ENCODE measurements at places on chromosomes 4 and X.

DNA sequence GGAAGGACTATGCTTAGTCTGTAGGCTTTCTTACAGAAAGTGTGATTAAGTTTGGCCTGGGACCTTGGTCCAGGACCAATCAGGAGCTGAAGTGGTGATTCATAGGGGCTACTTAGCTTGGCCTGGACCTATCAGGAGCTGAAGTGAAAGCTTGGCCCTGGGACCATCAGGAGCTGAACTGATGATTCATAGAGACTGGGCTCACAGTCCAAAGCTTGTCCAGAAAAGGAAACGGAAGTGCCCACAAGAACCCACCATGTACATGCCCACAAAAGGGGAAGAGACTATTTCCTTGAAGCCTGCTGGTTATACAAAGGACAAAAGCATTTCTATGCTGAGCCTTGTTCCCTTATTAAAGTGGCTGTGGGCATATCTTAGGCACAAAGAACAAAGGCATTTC lies 12.6 kb downstream of the TENT5D start:
- no peak for DNase-seq

DNA sequence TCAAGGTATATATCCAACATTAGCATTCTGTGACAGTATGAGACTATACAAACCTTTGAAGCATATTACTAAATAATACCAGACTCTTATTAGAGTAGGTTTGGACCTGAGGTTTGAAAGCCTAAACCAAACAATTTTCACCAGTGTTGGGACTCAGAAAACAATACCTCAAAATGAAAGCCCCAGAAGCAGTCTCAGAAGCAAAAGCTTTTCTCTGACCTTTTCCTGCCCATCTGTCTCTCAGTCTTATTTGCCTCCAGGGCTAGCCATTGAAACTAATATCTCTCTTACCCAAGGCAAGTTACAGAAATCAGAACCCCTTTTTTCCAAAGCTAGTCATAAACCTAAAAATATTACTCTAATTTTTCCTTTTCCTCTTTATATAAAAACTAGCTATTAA lies 163.3 kb downstream of the PTCHD1 start:
- DNase-seq: no peak

GRCh38 chr4:26083987-26084386 lies 170.0 kb downstream of the SMIM20 start:
- DNase-seq: no peak

GRCh38 chr4:55608591-55608990 lies 16.5 kb upstream of the PDCL2 start:
- DNase-seq: no peak

DNA sequence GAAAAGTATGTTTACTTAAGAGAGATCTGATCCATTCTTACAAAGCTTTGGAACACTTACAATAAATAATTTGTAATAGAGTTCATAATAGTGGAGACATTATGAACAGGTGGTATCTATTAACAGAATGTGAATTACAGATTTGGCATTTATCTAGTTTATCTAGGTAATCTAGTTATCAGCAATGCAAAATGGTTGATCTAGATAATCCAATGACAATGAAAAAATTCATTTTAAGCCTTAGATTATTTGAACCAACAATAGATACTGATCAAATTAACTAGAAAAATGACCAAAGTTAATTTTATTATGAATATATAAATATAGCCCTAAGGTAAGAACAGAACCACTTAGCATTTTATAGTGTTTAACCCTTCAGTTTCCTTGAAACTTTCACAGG lies 10.4 kb upstream of the NSUN7 start:
- DNase-seq: no peak

- DNase-seq: no peak
These were observed 354.1 kb downstream of the CHIC1 start for GRCh38 chrX:73916931-73917667.

- no peak for DNase-seq
These were observed 59.3 kb upstream of the UBQLN2 start for GRCh38 chrX:56503941-56504673.

DNA sequence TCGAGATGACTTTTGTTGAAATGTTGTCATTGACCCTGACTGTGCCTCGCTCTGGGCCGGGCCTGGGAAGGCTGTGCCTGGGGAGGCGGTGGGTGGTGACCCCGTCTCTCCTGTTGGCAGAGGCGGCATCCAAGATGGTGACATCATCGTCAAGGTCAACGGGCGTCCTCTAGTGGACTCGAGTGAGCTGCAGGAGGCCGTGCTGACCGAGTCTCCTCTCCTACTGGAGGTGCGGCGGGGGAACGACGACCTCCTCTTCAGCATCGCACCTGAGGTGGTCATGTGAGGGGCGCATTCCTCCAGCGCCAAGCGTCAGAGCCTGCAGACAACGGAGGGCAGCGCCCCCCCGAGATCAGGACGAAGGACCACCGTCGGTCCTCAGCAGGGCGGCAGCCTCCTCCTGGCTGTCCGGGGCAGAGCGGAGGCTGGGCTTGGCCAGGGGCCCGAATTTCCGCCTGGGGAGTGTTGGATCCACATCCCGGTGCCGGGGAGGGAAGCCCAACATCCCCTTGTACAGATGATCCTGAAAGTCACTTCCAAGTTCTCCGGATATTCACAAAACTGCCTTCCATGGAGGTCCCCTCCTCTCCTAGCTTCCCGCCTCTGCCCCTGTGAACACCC lies 36.4 kb downstream of the HTRA3 start:
- DNase-seq: no peak

GRCh38 chrX:149275836-149276235 lies 229.3 kb downstream of the IDS start:
- no peak for DNase-seq

GRCh38 chrX:14590693-14591424 lies 61.5 kb downstream of the GLRA2 start:
- DNase-seq: no peak

DNA sequence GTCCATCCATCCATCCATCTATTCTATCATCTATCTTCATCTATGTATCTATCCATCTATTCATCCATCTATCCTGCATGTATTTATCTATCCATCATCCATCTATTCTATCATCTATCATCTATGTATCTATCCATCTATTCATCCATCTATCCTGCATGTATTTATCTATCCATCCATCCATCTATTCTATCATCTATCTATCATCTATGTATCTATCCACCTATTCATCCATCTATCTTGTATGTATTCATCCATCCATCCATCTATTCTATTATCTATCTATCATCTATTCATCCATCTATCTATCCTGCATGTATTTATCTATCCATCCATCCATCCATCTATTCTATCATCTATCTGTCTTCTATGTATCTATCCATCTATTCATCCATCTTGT lies 65.9 kb upstream of the PPP2R3B start:
- DNase-seq: no peak

GRCh38 chr4:187149229-187149945 lies 425.7 kb upstream of the FAT1 start:
- DNase-seq: no peak

DNA sequence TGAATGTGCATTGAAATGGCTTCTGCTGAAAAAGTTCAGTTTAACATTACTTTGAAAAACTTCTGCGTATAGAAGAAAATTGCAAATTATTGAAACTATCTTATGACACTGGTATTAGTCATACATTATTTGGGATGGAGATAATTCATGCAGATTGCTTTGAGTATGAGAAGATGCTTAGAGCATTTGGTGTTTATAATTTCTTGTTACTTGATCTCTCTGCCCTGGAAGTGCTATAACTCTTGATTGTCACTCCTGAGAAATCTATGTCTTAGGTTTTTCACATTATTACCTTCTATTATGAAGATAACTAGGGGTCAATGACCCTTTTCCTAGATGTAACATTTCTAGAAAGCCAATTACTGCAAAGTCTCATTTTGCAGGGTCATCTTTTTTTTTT lies 36.4 kb downstream of the TMEM131L start:
- no peak for DNase-seq

- no peak for DNase-seq
These were observed 1.0 kb upstream of the DAPP1 start for GRCh38 chr4:99815597-99816011.

DNA sequence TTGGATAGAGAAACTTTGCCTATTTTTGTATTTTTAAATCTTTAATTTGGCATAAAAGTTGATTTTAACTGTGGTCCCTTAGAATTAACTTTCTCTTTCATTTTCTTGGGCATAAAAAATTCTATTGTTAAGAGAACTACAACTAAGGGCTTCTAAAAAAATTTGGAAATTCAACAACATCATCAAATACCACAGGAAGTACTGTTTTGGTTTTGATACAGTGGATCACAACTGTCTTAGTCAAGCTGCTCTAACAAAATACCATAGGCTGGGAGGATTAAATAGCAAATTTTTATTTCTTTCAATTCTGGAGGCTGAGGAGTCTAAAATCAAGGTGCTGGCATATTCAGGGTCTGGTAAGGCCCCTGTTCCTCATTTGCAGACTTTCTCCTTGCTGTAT lies 19.9 kb upstream of the NPFFR2 start:
- no peak for DNase-seq

DNA sequence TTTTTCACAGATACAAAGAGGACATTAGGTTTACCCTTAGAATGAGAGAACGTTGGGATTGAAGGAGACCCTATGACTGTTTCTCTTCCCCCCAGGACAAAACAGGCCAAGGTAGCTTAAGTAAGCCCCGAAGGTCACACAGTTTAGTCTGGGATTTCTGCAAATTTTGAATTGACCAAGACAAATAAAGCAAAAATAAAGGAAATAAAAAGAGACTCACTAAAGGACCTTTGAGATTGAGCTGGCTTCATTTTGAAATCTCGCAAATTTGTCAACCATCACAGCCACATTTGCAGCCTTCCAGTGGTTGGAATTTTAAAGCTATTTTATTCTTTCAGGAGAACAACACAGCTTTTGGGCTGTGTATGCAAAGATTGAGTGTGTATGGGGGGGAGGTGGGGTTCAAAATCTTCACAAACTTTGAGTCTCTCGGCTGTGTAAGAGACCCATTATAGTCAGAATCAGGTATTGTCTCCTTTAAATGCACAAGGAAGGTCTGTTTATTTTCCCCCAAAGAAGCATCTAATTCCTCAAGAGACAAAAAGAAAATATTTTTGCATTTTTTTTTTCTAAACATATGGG lies 4.2 kb downstream of the TMSB4X start:
- no peak for DNase-seq

- DNase-seq: no peak
These were observed 408 bp downstream of the TET2 start for GRCh38 chr4:105147016-105147552.

DNA sequence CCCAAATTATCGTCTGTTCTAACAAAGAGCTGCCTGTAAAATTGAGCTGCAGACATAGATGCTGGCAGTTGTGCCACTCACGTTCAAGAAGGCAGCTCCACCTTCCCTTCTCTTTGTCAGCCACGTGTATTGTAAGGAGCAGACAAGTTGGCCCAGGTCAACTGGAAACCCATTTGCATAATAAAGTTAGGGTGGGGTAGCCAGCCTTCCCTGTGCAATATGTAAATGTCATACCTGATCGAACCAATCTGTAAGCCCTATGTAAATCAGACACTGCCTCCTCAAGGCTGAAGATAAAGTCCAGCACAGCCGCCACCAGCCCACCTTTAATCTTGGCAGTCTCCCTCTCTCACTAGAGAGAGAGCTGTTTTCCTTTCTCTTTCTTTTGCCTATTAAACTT lies 117.2 kb downstream of the TMEM144 start:
- no peak for DNase-seq

DNA sequence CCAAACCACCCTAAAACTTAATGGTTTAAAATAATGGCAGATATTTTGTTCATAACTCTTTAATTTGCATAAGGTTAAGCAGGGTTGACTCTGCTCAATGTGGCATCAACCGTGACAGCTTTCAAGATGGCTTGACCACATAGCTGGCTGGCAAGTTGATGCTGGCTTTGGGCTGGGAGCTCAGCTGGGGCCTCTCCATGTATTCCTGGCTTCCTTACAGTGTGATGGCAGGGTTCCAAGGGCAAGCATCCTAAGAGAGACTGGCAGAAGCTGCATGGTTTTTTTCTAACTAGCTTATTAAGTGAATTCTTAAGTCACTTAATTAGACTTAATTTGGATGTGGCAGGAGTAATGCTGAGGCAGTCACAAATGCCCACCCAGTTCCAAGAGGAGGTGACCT lies 4.5 kb downstream of the RP2 start:
- no peak for DNase-seq

DNA sequence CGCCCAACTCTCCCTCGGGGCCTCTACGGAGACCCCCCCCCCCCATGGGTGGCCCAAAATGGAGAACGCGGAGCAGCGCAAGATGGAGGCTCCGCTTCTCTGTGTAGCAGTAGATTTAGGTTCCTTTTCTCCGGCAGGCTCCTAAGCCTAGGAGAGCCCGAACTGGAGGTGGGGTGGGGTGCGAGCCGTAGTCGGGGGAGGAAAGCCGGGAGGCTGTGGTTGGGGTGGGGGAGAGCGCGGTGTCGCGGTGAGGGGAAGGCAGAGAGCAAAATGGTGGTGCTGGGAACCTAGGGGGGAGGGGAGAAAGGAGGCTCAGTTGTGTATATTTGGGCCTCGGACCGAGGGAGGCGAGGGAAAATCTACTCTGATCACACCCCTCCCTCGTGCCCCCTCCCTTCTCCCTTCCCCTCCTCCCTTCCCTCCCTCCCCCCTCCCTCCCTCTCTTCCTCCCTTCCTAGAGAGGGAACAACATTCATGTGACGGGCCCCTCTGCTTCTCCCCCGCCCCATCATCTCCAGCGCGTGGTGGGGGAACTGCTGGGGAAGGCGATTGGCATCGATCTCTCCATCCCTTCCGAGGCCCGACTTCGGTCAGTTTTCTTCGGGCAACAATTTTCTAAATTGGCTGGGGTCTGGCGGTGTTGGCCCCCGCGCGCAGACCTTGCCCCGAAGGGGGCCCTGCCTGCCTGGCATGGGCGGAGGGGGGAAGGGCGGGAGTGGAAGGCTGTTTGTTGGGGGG lies at the start of gene STAG2:
Gene STAG2 (plus strand): TSS at position 439 of the 738 bp plus-strand sequence. CDS start 60,922 bp downstream, outside the sequence.
- DNase-seq: no peak

- DNase-seq: no peak
These were observed 80.9 kb upstream of the GLRA2 start for GRCh38 chrX:14448406-14448805.

DNA sequence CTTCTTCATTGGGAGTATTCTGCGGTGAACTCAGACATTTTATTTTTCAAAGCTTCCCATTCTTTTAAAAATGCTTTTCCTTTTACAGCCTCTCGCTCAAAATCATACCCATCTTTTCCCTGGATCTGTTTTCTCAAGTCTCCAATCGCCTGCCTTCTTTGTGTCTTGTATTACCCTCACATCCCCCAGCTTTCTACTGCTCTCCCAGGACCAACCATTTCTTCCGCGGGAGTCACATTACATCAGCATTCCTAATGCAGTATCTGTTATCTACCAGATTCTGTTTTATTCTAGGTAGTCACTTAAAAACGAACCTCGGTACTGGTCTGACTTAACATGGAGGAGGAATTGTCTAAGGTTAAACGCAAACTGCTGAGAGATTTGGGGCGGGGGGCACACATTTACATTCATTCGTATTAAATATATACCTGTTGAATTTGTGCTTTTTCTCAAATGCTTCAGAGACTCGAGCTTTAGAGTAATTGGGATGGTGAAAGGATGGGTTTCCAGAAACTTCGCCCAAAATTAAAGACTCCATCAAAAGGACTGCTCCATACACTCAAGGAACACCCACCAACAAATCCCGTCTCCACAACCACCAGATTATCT lies 493 bp upstream of the UCHL1 start:
- DNase-seq: no peak
